ENCODE measurements at places on chromosomes 13 and 19. TPM values are rescaled to one million over a fixed set of nuclear protein-coding genes. Genes with fewer than 3 reads are reported as not detected.

DNA sequence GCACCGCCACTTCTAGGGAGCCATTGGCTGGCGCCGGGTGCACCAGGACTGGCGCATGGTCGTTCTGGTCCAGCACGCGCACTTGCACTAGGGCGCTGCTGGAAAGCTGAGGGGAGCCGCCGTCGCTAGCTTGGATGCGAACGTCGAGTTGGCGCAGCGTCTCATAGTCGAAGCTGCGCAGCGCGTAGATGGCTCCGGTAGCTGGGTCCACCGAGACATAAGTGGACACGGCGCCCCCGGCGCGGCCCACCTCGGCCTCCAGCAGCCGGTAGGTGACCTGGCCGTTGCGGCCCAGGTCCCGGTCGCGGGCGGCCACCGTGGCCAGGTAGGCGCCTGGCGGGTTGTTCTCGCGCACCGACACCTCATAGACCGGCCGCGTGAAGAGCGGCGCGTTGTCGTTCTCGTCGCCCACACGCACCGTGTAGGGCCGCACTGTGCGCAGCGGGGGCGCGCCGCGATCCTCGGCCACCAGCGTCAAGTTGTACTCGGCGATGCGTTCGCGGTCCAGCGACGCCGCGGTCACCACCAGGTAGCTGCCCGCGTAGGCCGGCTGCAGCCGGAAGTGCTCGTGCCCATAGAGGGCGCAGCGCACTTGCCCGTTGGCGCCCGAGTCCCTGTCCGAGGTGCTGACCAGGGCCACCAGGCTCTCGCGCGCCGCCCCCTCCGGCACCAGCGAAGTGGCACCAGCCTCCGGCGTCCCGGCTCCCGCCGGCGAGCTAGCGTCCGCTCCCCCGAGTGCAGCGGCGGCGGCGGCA is 1.7 kb downstream of the PCDH8 start:
- peak; percentile 78 for DNase-seq

ZSCAN4 gene
- not detected for total RNA-seq

CAPS gene
- total RNA-seq: 2.9 TPM

BST2 gene
- 31.5 TPM for total RNA-seq

- DNase-seq: no peak
These were observed 74.7 kb downstream of the MZT1 start for GRCh38 chr13:72652681-72653080.

PRSS57 gene
- not detected for total RNA-seq

GJA3 gene
- total RNA-seq: not detected

DNA sequence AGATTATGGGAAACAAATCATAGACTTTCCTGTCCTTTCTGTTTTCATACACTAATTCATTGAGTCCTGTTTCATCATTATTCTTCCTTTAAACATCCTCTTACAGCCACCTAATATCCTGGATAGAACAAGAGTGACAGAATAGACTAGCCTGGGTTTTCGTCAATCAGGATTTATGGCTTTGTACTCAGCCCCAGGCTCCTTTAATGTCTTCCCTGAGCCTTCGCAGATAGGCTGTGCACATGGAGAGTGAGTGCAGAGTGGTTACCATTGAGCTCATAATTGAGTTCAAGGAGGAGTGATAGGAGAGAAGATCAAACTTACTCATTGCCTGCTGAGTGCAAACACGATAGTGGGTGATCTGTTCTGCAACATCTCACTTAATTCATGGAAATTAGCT is 304.9 kb downstream of the TDRD3 start:
- no peak for DNase-seq

Data from psoas muscle (tissue), 8 donors.